ENCODE measurements at places on chromosomes 1 and 21. TPM values are rescaled to one million over a fixed set of nuclear protein-coding genes. Genes with fewer than 3 reads are reported as not detected.

F3 gene
- polyA plus RNA-seq = not detected

SASS6 gene
- 1.5 TPM for polyA plus RNA-seq

TNFAIP8L2 gene
- 9.1 TPM for polyA plus RNA-seq

METTL25B gene
- polyA plus RNA-seq = 78.3 TPM

PBX1 gene
- not detected for polyA plus RNA-seq

GJA9 gene
- not detected for polyA plus RNA-seq

FMO3 gene
- not detected for polyA plus RNA-seq

C1orf53 gene
- 0.24 TPM for polyA plus RNA-seq

DNAH14 gene
- polyA plus RNA-seq = not detected

ABCD3 gene
- 4.0 TPM for polyA plus RNA-seq

TFF3 gene
- not detected for polyA plus RNA-seq

KCNE1 gene
- not detected for polyA plus RNA-seq

KRTAP19-1 gene
- not detected for polyA plus RNA-seq

COPA gene
- polyA plus RNA-seq = 37.9 TPM

MYBPH gene
- polyA plus RNA-seq = not detected
